ENCODE measurements at places on chromosomes 1 and 21.
A peak's percentile ranks its signal among the peaks of the same experiment; 100 is the strongest.

DNA sequence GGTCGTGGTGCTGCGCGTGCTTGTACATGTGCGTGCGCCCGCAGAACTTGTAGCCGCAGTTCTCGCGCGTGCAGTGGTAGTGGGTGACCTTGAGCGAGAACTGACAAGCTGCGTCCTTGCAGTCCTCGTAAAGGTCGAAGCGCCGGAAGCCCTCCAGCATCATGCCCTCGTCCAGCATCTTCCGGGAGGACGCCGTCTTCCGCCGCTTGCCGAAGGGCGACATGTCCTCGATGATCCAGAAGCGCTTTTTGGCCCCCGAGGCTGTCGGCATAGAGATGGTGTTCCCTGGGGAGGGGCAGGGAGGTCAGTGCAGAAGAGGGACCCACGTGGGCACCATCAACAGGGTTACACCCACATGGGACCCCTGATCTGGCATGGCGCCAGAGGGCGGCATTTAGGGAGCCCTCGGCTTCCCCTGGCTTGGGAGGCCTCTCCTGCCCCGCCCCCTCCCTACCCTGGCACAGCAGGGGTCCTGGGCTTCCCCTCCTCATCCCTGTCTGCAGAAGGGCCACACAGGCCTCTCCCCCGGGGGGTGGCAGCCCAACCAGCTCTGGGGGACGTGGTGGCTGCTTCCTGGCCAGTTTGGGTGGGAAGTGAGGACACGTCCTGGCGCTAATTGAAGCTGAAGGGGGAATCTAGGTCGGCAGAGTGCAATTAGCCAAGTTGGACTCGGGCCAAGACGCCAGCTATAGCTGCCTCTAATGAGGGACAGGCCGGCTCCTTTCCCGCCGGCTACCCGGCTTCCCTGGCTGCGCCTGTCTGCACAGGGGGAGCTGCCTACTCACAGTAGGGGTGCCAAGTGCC lies 156.5 kb downstream of the CASZ1 start:
- DNase-seq, result no peak

DNA sequence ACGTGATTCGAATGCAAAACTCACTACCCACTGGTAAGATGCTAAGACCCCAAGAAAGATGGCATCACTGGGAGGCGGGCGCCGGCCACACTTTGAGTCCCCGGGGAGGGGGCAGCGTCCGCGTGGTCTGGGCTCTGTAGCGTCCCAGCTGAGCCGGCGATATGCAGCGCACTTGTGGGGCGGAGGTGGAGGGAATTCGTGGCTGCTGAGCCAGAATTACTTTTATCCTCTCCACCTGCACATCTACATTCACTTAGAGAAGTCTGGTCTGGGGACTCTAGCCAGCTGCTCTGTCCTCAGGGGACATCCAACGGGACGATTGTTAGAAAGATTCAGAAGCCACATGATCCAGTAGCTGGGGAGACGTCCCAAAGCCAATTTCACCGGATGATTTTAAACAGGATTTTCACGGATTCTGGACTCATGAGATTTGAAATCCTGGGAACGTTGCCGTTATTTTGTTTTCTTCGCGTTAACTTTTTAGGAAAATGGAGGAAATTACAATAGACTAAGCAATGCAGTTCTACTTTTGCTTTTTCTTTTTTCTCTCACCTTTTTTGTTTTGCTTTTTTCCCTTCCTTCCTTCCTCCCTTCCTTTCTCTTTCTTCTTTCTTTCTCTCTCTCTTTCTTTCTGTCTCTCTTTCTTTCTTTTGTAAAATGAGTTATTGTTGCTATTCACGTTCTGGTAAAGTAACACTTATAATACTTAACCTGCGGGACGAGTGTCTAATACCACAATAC lies 1.3 kb downstream of the JAM2 start:
- DNase-seq, result peak; percentile 23

- DNase-seq, result no peak
Observed at GRCh38 chr1:207316622-207317391, 4.7 kb upstream of the CD55 start.

GRCh38 chr1:19177811-19178210 lies 32.3 kb downstream of the UBR4 start:
- DNase-seq, result no peak

All from GM12892 (cell line).